ENCODE measurements at places on chromosomes 11 and 22. TPM values are rescaled to one million over a fixed set of nuclear protein-coding genes. Genes with fewer than 3 reads are reported as not detected.

The SERPINH1 gene
- 321 TPM for polyA plus RNA-seq

The KCNK4 gene
- not detected for polyA plus RNA-seq

The C11orf71 gene
- 18.4 TPM for polyA plus RNA-seq

The ASPHD2 gene
- 3.9 TPM for polyA plus RNA-seq

The RHOD gene
- polyA plus RNA-seq, result 7.1 TPM

Measured in left renal cortex interstitium (tissue), 4 donors.